ENCODE measurements at places on chromosomes 7 and 10.

DNA sequence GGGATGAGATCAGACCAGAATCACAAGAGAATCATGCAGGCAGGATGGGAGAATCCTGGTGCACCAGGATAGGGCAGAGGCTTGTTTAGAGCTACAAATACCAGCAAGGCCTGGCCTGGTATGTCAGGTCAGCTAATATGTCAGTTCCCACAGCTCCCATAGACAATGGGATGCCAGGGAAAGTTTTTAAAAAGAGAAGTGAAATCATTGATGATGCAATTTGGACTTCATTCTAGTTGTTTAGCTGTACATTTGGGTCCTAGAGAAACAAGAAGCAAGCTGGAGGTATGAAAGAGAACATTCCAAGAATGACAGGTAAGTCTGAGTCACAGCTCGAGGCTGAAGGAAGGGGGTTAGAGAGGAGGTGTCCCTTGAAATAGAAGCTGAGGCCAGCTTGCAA is 45.2 kb downstream of the GPR141 start:
- no peak for DNase-seq

DNA sequence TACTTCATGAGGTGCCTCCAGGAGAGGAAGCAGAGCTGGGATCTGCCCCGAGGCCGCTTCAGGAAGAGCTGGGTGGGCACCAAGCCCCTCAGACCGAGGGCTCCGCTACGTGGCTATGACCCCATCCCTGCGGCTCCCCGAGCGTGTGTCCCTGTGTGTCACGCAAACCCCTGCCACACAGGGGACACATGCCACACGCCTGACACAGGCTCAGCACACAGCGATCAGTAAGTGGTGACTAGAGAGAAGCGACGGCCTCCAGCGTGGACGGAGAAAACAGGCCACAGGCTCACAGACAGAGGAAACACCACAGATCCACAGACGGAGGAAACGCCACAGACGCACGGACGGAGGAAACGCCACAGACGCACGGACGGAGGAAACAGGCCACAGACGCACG is 18.5 kb downstream of the DIP2C start:
- no peak for DNase-seq

DNA sequence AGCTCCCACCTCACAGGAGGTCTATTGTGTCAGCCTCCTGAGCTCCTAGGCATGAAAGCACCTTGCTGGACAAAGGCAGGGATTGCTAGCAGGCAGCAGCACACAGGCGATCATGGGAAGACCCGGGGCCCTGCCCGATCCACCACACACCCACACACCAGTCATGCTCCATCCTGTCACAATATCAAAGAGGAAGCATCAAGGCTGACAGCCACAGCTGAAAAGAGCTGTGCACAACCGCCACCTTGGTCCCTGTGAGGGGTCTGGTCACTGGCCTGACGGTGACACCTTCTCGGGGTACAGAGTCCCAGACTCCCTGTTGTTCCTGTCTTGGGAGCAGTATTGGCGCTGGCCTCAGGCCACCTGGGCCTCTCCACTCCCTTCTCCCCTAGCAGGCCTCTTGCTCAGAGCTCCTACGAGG is 89.7 kb upstream of the RET start:
- no peak for DNase-seq

GRCh38 chr7:139797607-139798006 is 19.8 kb upstream of the HIPK2 start:
- no peak for DNase-seq

GRCh38 chr7:116152276-116152675 is 58.1 kb upstream of the TES start:
- no peak for DNase-seq

- DNase-seq: no peak
These were observed 376.9 kb downstream of the CALN1 start for GRCh38 chr7:72035266-72035665.

DNA sequence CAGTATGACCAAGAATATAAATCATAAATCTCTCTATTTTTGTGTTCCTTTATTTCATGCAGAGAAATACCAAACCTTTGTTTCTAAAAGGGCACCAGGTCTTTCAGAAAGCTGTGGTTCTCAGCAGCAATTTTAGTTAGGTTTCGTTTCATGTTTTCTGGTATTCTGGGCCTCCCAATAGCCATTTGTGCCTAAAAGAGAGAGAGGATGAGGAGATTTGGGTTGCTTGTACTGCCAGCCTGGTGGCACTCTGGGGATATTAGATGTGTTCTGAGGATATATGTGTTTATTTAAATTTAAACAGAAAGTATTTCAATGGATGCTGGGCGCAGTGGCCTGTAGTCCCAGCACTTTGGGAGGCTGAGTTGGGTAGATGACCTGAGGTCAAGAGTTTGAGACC is 471.7 kb downstream of the AUTS2 start:
- no peak for DNase-seq

- DNase-seq: peak; percentile 19
These were observed 215.9 kb downstream of the RAB11FIP2 start for GRCh38 chr10:117830787-117831212.

DNA sequence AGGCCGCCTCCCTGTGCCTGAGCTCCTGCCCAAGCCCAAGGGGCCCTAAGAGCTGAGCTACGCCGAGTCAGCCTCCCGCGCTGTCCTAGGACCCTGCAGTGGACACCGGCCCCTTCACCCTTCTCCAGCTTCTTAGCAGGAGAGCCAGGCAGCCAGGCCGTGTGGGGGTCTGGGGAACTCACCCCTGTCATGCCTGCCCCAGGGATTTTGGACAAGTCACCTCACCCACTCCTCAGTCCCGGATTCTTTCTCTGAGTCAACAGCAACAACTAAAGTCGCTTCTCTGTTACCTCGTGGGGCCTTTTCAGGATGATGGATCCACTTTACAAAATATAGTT is 79.3 kb downstream of the MKI67 start:
- DNase-seq: no peak

- no peak for DNase-seq
These were observed 133.1 kb downstream of the IQUB start for GRCh38 chr7:123401295-123401694.

- no peak for DNase-seq
These were observed 22.3 kb upstream of the GAD2 start for GRCh38 chr10:26194275-26194674.

GRCh38 chr7:96116173-96116572 is 205.7 kb downstream of the SLC25A13 start:
- DNase-seq: no peak

DNA sequence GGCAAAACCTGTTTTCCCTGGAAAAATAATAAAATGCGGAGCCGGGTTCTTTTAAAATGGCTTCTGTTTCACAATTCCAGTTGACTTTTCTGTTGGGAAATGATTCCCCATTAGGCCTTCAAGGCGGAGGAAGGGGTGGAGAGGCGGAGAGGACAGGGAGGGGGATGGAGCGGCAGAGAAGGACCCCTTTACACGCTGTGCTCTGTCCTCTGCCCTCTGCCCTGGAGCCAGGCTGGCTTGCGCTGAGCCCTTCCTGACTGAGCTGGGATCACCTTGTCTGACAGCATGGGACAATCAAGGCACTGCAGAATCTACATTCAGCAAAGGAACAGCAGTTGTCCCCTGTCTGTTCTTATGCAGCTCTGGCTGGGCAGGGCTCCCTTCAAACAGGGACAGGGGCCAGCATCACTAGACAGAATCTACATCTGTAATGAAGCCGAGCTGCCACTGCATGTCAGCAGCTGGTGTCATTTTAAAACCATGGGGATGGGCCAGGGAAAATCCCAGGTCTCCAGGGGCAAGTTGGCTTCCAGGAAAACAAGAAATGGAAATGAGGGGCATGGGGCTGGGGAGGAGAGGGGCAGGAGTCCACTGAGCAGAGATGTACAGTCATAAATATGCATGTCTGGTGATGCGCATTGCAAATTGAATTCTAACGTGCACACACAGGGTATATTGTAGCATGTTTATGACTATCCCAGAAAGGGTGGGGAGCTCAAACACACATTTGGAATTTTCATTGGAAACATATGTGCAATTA is 120.0 kb downstream of the MKX start:
- DNase-seq: no peak

- DNase-seq: no peak
These were observed 495.1 kb downstream of the SUGCT start for GRCh38 chr7:40629891-40630290.

DNA sequence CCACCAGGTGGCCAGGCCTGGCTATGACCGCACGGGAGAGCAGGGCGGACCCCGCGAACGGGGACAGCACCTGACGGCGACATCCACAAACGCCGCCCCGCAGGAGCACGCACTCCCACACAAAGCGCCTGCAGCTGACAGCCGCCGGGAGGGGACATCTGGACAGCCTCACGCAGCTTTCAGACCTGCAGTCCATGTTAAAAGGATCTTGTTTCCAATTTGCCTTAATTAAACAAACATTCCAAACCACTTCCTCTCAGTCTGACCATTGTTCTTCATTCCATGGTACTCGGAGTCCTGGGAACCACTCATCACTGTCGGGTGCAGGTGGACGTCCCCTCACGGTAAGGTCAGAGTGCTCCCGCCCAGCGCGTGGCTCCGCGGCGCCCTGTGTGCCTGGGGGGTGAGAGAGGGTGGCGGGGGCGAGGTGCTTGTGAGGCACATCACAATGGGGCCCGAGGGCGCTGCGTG is 5.9 kb upstream of the GPER1 start:
- DNase-seq: no peak

GRCh38 chr7:47635091-47636080 is 53.5 kb upstream of the TNS3 start:
- DNase-seq: no peak

- DNase-seq: no peak
These were observed 229.8 kb downstream of the FGFR2 start for GRCh38 chr10:121368347-121369025.

DNA sequence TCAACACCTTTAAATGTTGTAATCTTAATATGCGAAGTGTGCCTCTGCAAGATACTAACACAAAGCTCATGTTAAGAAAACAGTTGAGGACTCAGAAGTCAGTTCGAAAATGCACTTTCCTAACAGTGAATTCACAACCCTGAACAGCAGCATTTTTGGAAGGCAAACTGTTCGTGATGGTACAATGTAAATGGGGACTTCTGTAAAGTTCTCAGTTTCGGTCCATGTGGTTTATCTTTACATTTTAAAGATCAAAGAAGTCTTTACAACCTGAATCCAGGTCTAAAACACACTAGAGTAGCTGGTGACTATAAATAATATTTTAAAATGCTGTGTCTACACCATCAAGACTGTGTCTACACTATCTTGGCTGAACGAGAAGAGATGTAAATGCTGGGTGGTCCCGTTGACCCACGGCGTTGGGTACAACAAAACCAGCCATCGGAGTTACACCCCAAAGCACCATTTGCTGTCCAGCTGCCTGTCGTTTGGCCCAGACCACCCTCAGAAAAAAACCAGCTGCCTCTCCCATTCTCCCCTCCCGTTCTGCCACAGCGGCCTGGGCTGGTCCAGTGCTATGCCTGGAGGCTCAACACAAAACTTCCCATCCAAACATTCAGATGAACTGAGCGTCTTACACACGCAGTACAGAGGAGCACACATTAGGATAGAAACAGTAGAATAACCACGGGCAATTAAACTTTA is 42.9 kb downstream of the MKI67 start:
- DNase-seq: no peak

GRCh38 chr10:90642650-90643049 is 215.2 kb downstream of the HTR7 start:
- DNase-seq: no peak
